ENCODE measurements at places on chromosomes 12 and 14.

DNA sequence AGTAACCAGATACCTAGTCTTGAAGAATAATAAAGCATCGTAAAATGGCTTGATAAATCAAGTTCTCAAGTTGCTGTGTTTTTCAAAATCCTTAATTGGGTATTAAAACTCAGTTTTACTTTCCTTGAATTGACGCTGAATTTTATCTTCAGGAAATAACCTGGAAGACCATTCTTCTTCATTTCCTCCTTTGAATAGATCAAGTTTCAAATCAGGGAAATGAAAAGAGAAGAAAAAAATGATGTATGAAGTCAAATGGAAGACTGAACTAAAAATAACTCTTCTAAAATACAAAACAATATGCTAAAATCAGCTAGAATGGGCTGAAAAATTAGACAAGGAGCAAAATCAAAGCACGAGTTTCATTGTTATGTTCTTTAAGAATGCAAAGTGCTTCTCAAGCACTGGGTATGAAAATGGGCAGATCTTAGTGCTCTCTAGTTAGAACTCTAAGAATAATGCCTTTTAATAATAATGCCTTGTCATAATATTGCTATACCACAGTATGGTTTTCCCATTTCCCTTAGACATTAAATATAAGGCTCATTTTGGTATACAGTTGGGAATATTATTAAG is 54.6 kb upstream of the CLEC14A start:
- DNase-seq, result no peak

- no peak for DNase-seq
Observed at GRCh38 chr14:64281805-64282204, 12.4 kb downstream of the ESR2 start.

DNA sequence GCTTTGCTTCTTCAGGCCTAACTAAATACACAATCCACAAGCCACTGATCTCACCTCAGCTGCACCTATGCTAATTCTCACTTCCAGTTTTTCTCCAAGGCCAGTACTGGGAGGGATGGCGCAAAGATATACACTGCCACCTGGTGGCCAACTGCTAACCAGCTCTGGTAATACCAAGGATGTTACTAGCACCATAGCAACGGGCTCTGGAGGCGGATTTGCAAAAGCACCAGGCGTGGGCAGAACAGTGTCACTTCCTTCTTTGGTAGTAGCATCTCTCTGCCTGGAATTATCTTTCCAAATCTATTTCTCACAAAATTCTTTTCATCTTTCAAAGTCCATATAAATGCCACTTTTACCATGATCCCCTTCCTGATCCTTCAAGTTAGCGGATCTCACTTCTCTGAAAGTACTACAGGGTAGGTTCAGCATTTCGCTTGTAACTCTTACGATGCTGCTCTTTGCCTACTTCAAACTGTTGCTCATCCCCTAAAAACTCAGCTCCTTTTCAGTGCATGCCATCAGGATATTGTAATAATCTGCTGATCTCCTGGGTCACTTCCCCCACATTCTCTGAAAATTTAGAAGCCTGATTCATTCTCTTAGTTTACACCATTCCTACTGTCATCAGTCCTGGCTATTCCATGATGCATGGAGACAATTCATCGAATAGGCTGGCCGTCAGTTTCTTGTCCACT is 37.1 kb upstream of the FOXJ2 start:
- DNase-seq, result peak; percentile 91

- DNase-seq, result no peak
Observed at GRCh38 chr12:92010368-92010767, 135.3 kb downstream of the BTG1 start.

DNA sequence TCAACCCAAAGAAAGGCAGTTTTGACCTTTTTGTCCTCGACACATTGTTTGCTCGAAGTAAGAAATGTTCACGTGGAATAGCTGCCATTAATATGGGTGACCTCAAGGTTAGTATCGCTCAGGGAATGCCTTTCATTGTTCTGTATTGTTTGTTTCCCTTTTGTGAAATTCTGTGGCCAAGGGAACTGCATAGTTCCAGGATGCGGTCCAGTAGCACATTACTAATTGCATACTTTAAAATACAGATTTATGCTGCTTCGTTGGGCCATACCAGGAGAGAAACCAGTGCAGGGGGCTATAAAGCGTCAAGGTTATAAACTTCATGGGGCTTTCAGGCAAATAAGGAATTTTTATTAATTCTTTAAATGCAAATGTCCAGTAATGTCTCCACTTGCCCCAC is 73.3 kb upstream of the USP44 start:
- DNase-seq, result no peak

DNA sequence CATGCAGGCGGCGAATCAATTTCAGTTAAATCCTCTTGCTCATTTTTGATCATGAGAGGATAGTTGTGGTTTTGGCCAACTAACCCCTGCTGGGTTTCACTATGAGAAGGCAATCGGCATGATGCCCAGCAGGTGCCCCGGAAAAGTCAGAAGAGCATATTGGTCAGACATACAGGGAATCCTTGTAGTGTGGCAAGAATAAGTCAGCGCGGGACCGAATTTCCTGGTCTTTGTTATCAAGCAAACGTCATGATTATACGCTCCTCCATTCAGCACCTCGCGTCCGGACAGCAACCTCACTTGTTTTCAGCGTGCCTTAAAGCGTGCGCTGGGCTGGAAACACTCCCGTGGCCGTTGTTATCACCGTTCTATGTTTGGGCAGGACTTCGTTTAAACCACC is 1.8 kb downstream of the TBC1D30 start:
- DNase-seq, result no peak

DNA sequence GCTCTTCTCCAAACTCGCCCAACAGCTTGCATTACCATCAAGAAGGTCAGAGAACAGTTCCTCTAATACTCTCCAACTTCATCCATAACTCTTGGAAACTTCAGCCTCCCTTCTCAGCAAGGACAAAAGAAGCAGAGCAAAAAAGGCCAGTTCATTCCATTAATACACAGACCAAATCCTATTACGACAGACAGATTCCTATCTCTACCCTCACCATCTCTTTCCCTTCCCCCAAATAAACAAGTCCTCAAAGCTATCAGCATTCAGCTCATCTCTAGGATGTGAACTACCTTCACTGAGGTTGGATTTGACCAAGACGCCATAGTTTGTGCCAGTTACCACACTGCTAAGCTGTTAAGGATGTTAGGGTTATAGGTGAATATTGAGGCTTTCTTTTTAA is 25.2 kb downstream of the SINHCAF start:
- DNase-seq, result no peak

- DNase-seq, result peak; percentile 12
Observed at GRCh38 chr14:65846196-65846868, 433.8 kb downstream of the FUT8 start.

- no peak for DNase-seq
Observed at GRCh38 chr14:51365241-51365965, 125.4 kb downstream of the TMX1 start.

GRCh38 chr12:34304546-34304945 is 282.2 kb downstream of the ALG10 start:
- no peak for DNase-seq

GRCh38 chr12:77122661-77123060 is 57.3 kb upstream of the E2F7 start:
- no peak for DNase-seq

- no peak for DNase-seq
Observed at GRCh38 chr12:67533159-67533558, 115.4 kb upstream of the DYRK2 start.

DNA sequence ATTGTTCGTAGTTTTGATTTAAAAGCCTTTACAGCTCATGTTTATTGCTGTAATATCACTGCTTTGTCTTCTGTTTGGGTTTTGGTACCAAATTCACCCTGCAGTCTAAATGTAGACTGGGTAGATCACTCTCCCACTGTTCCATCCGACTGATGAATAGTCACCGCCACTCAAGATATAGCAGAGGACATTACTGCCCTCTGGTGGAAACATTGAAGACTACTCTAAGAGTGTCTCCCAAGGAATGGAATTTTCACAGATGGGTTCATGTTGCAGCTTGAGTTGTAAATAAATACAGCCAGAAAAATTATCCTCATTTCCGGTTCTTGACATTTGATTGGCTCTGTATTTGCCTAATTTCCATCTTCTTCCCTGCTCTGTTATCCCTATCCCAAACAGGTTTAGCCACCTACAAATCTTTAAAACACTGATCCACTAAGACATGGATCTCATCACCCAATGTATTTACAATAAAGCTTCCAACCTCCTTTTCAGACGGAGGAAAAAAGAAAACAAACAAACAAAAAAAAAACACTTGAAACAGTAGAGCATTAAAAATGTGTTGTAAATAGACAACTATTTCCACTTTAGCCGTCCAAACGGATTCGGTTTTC is 198.3 kb upstream of the CPNE8 start:
- peak; percentile 2 for DNase-seq

- DNase-seq, result no peak
Observed at GRCh38 chr12:111926631-111927030, 84.6 kb downstream of the MAPKAPK5 start.

DNA sequence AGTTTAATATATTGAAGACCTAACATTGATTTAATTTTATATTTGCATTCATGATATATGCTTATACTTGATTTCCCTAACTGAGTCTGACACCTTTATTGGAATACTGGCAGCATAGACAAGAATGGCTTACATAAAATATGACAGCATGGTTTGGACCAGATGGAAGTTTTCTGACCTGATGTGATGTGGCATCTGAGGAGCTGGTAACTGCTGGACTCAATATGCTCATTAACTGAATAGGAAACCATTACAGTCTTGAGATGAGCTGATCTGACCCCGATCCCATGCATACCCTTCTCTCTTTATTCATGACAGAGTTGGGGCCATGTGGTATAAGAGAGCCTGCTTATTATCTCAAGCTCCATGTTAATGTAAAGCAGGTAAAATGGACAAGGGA is 604.8 kb upstream of the SEL1L start:
- no peak for DNase-seq

GRCh38 chr14:73770977-73771847 is 57.0 kb upstream of the PNMA1 start:
- no peak for DNase-seq

DNA sequence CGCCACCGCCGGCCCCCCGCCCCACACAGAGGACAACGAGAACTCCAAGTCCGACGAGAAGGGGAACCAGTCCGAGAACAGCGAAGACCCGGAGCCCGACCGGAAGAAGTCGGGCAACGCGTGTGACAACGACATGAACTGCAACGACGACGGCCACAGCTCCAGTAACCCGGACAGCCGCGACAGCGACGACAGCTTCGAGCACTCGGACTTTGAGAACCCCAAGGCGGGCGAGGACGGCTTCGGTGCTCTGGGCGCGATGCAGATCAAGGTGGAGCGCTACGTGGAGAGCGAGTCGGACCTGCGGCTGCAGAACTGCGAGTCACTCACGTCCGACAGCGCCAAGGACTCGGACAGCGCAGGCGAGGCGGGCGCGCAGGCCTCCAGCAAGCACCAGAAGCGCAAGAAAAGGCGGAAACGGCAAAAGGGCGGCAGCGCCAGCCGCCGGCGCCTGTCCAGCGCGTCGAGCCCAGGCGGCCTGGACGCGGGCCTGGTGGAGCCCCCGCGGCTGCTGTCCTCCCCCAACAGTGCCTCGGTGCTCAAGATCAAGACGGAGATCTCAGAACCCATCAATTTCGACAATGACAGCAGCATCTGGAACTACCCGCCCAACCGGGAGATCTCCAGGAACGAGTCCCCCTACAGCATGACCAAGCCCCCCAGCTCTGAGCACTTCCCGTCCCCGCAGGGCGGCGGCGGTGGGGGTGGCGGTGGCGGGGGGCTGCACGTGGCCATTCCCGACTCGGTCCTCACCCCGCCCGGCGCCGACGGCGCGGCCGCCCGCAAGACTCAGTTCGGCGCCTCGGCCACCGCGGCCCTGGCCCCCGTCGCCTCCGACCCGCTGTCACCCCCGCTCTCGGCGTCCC is 150.9 kb downstream of the EGLN3 start:
- DNase-seq, result no peak

DNA sequence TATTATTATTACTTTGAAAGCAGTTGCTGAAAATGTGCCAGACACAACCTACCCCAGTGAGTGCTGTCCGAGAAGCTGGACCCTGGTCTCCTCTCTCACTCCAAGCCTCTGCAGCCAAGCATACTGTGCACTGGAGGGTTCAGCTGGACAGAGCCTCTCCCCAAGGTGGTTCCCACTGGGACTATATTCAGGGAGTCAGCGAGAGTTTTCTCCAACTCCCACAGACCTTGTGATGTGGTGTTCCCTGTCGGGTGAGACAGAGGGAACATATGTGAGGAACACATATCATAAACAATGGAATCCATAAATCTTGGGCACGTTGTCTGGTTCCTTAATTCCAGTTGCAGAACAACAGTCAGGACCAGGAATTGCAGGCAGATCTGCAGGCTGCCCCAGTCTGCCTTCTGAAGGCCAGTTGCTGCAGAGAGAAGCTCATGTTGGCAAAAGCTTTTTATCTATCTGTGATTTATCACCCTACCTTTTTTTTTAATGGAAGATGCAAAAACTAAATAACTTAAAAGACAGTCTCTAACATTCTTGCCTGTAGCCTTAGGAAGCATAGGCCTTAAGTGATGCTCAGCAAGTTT is 619.8 kb upstream of the TBX3 start:
- DNase-seq, result no peak

DNA sequence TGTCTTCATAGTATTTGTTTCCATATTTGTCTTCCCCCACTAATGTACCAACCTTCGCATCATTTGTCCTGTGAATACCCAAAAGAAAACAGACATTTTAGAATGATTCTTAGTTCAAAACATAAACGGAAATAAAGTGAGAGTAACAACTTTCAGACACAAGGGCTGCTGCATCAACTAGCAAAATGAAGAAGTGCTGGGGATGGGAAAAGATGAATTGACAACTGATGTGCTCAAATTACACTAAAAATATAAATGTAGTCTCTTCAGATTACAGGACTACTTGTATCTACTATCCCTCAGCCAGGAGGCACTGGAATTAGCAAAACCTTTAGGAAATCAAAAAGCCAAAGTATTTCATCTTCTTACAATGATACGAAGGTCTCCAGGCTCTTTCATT is 743 bp downstream of the NDUFA12 start:
- no peak for DNase-seq

DNA sequence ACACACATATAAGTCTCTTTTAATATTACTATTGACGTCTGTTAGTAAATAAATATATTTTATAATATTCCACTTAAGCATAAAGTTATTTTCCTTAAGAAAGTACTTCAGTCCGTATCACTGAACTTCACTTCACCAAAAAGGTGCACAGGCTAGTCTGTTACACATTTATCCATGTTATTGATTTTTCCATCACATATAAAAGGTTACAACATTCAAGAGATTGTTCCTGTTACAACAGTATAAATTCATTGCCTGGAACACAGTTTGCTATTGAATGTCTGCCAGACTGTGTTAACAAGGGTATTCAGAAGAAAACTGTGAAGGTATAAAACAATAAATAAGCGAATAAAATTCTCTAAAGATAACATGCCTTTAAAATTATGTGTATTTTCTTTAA is 175.9 kb downstream of the NTS start:
- no peak for DNase-seq
